CD4-positive, alpha-beta memory T cell (primary cell): ENCODE measurements at places on chromosomes 12 and 14. TPM values are rescaled to one million over a fixed set of nuclear protein-coding genes. Genes with fewer than 3 reads are reported as not detected.

Gene NANOG
- not detected for total RNA-seq

GRCh38 chr12:19263672-19264071, 134.1 kb downstream of the PLEKHA5 start:
- no peak for DNase-seq
- H3K36me3 ChIP-seq, result no peaks in the 10 kb centered on the region
- H3K27ac ChIP-seq, result no peak overlapping the region
- no peaks in the 10 kb centered on the region for H3K27me3 ChIP-seq
- H3K4me1 ChIP-seq, result no peaks in the 10 kb centered on the region

DNA sequence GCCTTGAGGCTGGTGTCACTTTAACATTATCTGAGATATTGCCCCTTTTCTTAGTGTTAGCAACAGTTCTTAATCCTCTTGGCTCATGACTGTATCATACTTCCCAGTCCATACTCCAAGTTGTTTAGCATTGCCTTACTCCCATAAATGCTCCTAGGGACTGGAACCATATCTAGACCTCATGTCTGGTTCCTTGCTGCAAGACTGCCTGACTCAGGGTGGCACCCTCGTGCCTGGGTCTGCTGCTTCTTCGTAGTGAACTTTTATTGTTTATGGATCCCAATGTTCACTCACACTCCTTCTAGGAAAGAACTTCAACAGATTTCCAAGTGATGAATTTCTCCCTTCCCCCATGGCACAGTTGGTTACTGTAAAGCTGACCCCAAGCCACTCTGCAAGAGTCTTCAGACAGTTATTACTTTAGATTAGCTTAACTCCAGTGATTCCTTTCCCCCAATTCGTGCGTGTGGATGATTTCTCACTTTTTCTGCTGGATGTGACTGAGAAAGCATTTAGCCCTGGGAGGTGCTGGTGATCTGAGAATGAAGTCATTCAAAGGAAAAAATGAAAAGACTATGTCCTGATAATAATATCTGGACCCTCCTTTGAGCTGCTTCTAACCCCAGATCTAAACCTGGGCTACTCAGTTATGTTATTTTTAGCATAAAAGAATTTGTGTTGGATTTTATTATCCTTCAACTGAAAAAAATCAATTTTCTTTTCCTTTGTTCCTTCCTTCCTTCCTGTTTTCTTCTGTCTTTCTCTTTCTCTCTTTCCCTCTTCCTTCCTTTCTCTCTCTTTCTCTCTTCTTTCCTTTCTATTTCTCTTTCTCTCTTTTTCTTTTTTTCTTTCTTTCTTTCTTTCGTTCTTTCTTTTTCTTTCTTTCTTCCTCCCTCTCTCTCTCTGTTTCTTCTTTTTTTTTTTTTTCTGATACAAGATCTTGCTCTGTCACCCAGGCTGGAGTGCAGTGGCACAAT, 47.5 kb upstream of the PPP1R12A start:
- DNase-seq, result no peak
- H3K27me3 ChIP-seq, result no peaks in the 10 kb centered on the region
- no peak overlapping the region for H3K27ac ChIP-seq
- H3K36me3 ChIP-seq, result no peaks in the 10 kb centered on the region
- no peaks in the 10 kb centered on the region for H3K4me1 ChIP-seq

GRCh38 chr12:113127791-113128199, 7.8 kb downstream of the RASAL1 start:
- no peak overlapping the region for H3K27ac ChIP-seq
- no peaks in the 10 kb centered on the region for H3K27me3 ChIP-seq
- no peak for DNase-seq
- H3K4me3 ChIP-seq, result no peak overlapping the region
- no peaks in the 10 kb centered on the region for H3K36me3 ChIP-seq

DNA sequence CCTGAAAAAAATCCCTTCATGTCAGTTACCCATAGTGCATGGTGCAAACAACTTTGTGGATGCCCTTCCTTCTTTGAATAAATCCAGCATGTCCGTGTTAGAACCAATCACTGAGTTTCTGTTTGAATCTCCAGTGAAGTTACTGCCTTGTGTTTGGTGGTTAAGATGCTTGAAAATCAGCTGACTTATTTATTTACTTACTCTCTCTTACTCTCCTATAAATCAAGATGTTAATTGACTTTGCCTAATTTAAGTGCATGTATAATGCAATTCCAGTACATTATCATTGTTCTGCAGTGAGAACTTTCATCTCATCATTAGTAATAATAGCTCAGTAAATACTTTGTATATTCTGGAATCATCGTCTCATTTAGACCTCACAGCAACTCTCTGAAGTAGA, 114.2 kb downstream of the ESRRB start:
- no peak overlapping the region for H3K4me3 ChIP-seq
- H3K27ac ChIP-seq, result no peak overlapping the region
- no peaks in the 10 kb centered on the region for H3K36me3 ChIP-seq
- H3K27me3 ChIP-seq, result no peaks in the 10 kb centered on the region

DNA sequence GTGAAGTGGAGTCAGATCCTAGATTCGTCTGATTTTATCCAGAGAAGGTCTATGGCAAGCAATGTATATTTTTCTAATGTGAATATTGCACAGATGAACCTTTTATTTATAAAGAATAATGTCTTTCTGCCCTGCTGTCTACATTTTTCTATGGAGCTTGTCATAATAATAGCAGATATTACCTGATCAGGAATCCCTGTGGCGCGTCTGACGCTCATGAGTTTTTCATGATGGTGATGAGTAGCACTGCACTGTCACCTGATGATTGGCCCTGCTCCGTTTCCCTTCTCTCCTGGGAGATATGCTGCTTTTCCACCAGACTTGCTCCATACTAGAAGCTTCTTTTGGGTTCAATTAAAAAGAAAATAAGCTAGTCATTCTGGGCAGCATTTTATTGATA, 20.5 kb downstream of the CINP start:
- H3K36me3 ChIP-seq, result peaks cover 18% of the 10 kb centered on the region
- H3K27ac ChIP-seq, result no peak overlapping the region
- no peak overlapping the region for H3K4me3 ChIP-seq
